ENCODE measurements at places on chromosomes 7 and 10. TPM values are rescaled to one million over a fixed set of nuclear protein-coding genes. Genes with fewer than 3 reads are reported as not detected.

- no peak for DNase-seq
Measured at GRCh38 chr10:72663971-72664370, 28.0 kb upstream of the MCU start.

DNA sequence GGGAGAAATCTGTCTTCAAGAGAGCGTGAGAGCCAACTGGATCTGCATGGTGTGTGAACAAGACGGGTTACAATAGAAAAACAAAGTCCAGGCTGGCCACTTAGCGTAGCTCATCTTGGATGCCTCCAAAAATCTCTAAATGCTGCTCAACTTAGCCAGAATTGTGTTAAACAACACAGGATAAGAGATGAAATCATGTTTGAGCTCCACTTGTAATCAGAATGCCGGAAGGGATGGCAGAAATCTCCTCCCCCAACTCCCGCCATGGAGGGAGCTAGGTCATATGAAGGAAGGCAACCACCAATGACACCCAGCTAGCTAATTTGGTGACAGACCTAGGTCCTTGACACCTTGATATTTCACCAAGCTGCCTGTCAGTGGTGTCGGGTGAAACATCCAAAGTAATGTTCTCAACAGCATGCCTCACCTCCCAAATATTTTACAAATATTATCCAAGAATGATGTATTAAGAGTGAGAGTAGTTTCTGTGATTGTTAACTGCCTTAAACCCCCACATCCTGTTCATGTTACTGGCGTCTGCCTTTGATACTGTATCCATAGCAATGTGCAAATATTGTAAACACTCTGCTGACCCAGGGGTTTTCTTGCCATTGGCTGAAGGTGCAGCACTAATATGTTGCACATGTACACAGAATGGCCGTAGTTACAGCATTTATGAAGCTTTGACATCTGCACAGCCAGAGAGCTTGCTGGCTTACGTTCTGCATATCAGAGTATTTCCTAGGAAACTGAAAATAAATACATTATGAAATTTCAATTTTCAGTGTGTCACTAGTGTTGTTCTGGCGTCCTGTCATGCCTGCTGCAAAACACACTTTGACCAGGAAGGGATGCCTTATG is 25.8 kb downstream of the TMEM254 start:
- DNase-seq, result peak; percentile 98

DNA sequence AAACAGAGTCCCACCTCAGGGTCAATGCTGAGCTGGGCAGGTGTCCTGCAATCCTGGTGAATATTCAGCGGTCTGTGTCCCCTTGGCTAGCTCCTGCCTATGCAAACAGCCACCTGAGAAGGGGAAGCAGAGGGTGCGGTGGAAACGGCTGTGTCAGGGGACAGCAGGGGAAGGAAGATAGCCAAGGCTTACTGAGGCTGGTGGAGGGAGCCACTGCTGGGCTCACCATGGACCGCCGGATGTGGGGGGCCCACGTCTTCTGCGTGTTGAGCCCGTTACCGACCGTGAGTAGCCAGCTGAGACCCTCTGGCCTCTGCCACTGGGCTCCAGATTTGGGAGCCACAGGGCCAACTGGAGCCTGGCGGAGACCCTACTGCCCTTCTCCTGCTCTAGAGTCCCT is at the start of gene GHRHR:
TSS of gene GHRHR (plus strand) at position 112 of the 400 bp plus-strand sequence. CDS start at position 228, 116 bp downstream.
- DNase-seq, result no peak

GRCh38 chr7:138075350-138075749 is 909 bp upstream of the AKR1D1 start:
- no peak for DNase-seq

GRCh38 chr7:53541475-53541874 is 506.0 kb downstream of the POM121L12 start:
- no peak for DNase-seq

Gene GPR15LG
- total RNA-seq, result not detected

Gene ARMS2
- total RNA-seq, result not detected

Gene PDZD7
- total RNA-seq, result 0.09 TPM

Gene NKX2-3
- not detected for total RNA-seq

Data from lung (tissue), 17 donors.